Memory B cell (primary cell): ENCODE measurements at places on chromosomes 3 and 15.

DNA sequence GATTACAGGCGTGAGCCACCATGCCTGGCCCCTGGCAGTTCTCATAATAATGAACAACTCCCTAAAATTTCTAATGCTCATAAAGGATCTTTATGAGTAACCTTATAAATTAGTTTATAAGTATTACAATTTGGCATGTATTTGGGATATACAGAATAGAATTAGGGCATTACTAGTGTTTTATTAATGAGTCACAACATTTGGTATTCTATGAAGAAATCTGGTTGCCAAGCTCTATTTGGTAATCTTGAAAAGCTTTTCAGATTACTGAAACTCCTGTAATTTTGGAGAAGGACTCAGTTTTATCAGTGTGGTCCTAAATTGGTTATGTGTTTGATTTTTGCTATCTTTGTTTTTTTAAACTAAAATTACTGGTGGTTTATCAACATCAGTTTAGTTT is 45.8 kb downstream of the TM6SF1 start:
- DNase-seq = no peak

- DNase-seq = peak; percentile 72
Observed at GRCh38 chr3:138608322-138609135, at the start of gene FAIM. FAIM (plus strand) TSS chr3:138608771; CDS start chr3:138619727, 10,956 bp downstream.

DNA sequence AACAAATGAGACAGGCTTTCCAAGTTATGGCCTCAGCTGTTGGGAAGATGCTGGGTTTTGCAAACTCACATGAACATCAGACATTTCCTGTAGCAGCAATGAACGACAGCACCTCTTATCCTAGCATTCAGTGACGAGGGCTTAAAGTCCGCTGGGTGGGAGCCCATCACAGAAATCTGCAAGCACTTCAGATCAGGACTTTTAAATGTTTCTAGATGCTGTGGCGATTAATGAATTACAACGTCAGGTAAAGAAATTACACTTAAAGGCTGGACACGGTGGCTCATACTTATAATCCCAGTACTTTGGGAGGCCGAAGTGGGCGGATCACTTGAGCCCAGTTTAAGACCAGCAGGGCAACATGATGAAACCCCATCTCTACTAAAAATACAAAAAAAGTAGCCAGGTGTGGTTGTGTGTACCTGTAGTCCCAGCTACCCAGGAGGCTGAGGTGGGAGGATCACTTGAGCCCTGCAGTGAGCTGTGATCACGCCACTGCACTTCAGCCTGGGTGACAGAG is 3.9 kb downstream of the AEN start:
- no peak for DNase-seq

GRCh38 chr15:98402486-98402885 is 245.9 kb upstream of the IGF1R start:
- no peak for DNase-seq

GRCh38 chr3:69658514-69659140 is 80.6 kb upstream of the MITF start:
- DNase-seq = no peak

- DNase-seq = no peak
Observed at GRCh38 chr15:31081588-31082250, 19.8 kb downstream of the TRPM1 start.

- no peak for DNase-seq
Observed at GRCh38 chr3:66485291-66485968, 15.4 kb downstream of the LRIG1 start.

GRCh38 chr15:63244976-63245645 is 32.3 kb upstream of the APH1B start:
- no peak for DNase-seq

- no peak for DNase-seq
Observed at GRCh38 chr3:197961582-197961945, 1.5 kb downstream of the LMLN start.

- DNase-seq = no peak
Observed at GRCh38 chr3:120498556-120499346, 48.0 kb upstream of the FSTL1 start.

DNA sequence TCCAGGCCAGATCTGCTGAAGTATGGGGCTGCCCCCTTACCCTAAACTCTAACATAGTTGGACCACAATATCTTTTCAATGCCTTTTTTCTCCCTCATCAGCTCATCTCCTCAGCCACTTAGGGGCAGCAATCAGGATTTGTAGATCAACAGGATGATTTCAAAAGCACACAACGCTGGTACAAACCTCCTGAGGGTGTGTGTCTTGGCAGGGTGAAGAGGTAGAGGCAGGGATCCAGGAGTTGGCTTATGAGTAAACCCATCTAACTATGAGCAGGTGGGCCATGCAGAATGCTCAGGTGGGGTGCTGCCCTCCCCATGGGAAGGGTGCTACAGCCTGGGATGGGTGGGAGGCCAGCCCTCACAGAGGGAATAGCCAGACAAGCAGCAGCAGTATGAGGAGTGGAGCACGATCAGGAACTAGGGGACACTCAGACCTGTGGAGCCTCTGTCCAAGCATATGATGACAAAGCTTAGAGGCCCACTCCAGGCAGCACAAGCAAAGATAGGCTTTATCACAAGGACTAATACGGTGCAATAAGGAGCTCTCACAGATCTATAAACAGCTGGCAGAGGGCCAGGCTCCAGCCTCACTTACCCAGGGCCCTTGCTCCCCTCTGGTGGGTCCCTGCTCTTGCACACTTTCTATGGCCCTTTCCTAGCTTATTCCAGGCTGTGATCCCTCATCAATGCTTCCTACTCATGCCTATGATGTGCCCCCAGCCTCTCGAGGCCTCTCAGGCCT is 32.2 kb downstream of the IL20RB start:
- DNase-seq = no peak

DNA sequence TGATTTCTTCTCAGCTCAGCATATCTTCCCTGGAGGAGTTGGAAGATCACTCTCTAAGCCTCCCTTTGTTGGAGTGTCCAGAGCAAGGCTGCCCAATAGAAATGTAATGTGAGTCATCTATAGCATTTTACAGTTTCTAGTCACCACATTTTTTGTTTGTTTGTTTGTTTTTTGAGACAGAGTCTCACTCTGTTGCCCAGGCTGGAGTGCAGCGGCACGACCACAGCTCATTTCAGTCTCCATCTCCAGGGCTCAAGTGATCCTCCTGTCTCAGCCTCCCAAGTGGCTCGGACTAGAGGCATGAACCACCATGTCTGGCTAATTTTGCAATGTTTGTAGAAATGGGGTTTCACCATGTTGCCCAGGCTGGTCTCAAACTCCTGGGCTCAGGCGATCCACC is 21.3 kb downstream of the KLHL6 start:
- no peak for DNase-seq

DNA sequence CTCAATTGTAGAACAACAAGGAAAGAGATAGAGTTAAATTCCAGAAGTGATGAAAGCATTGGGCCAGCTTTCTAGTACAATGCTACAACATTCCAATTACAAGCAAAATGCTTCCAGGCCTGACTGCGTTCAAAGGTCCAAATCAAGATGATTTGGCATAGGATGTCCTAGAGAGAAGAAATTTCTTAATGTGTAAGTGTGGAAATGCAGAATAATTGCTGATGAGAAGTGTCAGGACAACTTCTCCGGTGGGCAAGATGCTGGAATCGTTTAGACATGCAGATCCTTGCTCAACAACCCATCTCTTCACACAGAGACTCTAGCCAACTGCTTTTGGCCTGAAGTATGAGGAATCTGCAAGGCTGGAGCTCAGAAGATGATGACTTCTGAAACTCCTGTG is 71.1 kb upstream of the PDZRN3 start:
- no peak for DNase-seq

DNA sequence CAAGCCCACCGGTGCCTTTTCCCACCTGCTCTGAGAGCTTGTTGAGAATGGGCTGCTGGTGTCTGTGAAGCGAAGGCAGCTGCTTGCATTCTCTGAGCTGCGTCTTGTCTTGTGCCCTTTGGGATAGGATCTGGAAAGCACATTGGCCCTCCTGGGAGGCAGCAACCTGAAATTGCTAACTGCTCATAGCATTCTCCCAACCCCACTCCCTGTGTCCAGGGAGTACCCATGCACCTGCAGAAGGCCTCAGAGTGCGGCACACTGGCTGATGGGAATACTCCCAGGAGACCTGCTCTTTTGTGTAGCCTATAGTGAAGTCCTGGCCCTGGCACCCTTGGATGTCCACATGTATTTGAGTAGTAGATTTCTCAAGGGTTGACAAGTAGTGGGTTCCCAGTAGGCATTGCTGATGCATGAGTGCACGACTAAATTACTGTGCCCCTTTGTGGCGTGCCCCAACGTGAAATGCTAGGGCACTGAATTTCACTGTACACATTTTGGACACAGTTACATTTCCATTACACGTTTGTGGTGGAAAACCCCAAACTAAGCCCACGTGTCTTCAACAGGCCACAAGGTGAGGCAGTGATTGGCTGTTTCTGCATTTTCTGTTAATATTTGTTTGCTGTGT is 3.7 kb downstream of the EPHB1 start:
- no peak for DNase-seq

DNA sequence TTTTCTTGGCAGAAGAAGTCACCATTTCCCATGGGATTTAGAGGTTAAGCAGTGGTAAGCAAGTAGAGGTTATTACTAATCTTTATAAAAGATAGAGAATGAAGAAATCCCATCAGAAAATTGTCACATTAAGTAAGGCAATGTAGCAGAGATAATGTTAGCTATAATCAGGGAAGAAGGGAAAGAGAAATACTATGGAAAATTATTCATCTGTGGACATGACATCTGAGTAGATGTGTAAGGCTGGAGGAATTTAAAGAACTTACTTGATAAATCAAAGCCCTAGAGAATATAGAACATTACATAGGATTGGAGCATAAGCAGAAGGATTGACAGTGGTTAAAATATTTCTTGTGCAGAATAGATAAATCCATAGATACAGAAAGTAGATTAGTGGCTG is 553.1 kb upstream of the CBLB start:
- no peak for DNase-seq

- DNase-seq = no peak
Observed at GRCh38 chr15:31264559-31265089, 62.0 kb upstream of the KLF13 start.

DNA sequence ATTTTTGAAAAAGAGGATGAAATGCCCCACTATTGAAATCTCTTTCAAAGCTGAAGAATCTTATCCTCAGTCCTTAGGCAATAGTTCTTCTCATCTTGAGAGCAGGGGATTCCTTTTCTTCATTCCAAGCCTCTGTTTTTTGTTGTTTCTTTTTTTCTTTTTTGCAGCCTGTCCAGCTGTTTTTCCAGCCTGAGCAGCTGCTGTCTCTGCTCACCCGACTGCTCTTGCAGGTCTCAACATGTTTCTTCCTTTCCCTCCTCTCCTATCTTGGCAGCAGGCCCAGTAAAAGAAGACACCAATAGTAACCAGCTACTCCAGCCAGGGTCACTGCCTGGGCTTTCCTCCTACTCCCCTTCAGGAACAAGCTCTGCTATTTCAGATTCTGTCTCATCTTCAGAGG is 23.8 kb downstream of the MEX3B start:
- no peak for DNase-seq

DNA sequence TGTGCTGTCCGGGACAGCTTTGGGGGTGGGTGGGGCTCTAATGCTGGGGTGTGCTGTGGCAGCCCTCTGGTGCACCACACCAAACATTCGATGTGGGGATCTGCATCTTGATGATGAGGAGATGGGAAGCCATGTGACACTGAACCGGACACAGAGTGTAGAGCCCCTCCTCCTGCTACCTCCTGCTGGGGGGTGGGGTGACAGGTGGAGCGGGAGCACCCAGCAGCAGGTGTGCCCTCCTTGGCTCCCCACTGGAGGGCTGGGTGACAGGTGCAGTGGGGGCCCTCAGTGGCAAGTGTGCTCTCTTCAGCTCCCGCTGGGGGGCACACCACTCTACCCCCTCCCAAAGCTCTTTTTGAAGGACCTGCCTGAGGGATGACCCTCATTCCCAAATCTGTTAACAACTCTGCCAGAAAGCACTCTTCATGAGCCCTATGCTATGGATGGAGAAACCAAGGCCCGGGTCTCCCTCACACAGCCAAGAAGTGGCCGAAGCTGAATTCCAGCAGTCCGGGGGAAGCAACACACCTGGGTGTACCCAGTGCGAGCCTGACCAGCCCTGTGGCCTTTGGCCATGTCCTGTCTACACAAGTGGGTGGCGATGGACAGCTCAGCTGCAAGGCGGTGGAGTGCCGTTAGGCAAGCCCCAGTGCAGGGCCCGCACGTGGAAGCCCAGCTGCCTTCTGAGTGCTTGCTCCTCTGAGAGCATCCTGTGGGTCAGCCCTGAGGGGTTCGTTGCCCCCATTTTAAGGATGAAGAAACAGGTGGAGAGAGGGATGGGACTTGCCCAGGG is 609 bp upstream of the UROC1 start:
- DNase-seq = no peak

- peak; percentile 94 for DNase-seq
Observed at GRCh38 chr3:53130179-53131061, at the start of gene RFT1. RFT1 (minus strand) TSS chr3:53130435; CDS start chr3:53130400, 35 bp downstream.

DNA sequence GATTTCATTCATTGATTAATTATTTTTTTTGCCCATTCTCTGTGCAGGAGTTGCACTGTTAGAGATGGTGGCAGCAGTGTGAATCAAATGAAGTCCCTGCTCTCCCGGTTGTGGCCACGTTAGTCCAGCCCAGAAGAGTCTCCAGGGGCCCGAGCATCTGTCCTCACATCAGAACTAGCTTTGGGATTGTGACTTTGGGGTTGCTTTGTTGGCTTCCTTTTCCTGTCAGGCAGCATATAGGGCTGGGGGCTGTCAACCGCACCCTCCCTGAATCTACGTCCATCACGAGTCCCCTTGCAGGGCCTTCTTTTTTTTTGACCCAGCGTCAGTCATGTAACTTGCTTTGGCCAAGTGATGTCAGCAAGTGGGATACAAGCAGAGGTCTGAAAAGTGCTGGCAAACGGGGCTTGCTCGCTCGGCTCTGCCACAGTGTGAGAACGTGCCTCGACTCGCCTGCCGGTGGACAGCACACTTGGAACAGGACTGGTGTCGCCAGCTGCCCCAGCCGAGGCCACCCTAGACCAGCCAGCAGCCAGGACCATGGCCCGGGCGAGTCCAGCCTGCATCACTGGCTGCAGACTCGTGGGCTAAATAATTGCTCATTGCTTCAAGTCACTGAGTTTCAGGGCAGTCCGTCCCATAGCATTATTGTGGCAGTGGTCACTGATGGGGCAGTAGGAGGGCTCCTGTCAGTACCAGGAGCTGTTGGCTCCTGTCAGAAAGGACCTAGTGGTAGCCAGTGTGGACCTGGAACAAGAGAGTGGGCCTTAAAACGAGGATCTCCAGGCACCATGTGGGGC is 151.6 kb upstream of the MEF2A start:
- DNase-seq = no peak

- DNase-seq = no peak
Observed at GRCh38 chr3:42519568-42519962, 17.1 kb downstream of the VIPR1 start.

- no peak for DNase-seq
Observed at GRCh38 chr3:197003461-197004385, 25.9 kb downstream of the MELTF start.

GRCh38 chr15:91335702-91336101 is 235.6 kb downstream of the SV2B start:
- no peak for DNase-seq

GRCh38 chr3:52721730-52722008 is 15.8 kb downstream of the SPCS1 start:
- no peak for DNase-seq
